ENCODE measurements at places on chromosomes 4 and X.

- DNase-seq, result no peak
Measured at GRCh38 chrX:24870143-24870542, 145.6 kb downstream of the ARX start.

DNA sequence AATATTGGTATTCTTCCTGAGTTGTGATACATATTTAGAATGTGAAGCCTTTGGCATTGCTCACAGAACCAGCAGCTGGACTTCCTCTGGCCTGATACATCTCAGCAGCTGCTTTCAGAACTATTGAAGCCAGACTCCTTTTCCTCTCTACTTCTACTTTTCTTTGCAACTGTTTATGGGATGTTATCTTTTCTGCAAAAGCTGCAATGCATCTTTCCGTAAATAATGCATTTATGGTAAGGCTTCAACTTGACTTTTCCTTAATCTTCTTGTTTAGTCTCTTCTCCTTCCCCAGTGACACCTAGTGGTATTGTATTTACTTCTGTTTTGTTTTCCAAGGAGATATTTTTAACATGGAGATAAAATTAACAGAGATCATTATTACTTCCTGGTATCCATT lies 1548.7 kb downstream of the PCDH7 start:
- no peak for DNase-seq

GRCh38 chrX:150337536-150337935 lies 25.6 kb upstream of the MAMLD1 start:
- DNase-seq, result no peak

DNA sequence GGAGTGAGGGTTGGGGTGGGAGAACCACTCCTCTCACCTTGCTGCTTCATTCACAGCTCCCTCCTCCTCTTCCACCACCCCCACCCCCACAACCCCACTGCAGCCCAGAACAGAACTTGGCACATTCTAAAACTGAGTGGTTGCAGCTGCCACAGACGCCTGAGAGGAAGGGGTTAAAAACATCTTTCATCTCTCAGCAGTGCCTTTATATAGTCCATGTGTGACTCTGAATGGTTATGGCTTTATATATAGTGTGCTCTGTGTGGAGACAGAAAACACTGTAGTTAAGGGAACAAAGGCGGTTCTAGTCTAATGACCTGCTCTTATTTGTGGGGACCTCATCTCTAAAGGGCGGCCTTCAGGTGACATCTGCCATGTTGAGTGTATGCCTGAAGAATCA lies 144.8 kb downstream of the BCOR start:
- no peak for DNase-seq

DNA sequence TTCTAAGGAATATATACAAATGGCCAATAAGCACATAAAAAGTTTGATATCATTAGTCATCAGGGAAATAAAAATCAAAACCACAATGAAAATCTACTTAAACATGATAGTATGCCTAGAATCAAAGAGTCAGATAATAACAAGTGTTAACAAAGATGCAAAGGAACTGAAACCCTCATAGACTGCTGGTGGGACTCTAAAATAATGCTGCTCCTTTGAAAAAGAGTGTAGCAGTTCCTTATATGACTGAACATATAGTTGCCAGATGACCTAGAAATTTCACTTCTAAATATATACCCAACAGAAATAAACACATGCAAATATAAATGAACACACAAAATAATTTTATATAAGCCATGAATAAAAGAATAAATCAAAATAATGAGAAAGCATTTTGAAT lies 205.1 kb upstream of the CTSO start:
- no peak for DNase-seq

DNA sequence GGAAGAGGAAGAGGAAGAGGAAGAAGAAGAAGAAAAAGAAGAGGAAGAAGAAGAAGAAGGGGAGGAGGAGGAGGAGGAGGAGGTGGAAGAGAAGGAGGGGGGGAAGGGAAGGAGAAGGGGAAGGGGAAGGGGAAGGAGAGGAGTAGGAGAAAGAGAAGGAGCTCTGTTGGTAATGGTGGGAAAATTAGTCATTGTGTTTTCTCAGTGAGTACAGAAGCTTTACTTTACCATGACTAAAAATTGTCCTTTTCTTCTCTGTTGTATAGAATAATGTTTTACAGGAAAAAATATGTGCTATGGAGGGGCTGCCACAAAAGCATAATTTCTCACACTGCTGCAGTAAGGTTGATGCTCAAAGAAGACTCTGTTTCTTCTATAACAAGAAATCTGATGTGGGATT lies 4.1 kb downstream of the AFM start:
- DNase-seq, result no peak

DNA sequence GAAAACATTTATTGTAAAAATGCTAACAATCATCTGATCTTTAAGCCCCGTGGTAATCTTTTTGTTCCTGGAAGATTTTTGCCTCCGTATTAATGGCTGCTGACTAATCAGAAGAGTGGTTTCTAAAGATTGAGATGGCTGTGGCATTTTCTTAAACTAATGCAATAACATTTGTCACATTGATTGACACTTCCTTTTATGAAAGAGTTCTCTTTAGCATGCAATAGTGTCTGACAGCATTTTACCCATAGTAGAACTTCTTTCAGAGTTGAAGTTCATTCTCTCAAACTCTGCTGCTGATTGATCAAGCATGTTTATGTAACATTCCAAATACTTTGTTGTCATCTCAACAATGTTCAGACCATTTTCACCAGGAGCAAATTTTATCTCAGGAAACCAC lies 26.8 kb upstream of the UGT2B4 start:
- no peak for DNase-seq

DNA sequence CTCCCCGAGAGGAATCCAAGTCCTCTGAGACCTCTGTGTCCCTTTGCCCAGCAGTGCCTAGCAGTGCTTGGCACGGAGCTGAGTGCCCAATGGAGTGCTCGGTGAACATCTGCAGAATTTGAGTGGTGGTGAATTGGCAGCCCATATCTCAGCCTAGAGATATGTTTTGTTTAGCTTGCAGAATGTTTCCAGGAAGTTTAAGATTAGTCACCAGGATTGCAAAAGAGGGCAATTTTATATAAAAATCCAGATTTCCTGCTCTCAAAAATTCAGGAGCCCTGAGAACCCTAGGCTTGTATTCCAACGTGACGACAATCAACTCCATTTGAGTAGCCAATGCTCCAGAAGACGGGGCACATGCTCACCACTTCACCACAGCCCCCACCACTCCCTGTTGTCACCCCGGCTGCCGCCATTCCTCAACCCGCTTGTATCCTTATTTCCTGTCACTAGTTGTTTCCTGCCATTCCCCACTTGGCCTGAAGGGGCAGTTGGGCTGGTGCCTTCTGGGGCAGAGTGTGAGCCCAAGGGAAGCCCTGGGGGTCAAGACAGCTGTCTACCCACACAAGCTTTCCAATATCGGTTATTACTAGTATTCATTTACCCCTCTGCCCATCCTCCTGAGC lies 116.9 kb downstream of the EFNB1 start:
- no peak for DNase-seq

DNA sequence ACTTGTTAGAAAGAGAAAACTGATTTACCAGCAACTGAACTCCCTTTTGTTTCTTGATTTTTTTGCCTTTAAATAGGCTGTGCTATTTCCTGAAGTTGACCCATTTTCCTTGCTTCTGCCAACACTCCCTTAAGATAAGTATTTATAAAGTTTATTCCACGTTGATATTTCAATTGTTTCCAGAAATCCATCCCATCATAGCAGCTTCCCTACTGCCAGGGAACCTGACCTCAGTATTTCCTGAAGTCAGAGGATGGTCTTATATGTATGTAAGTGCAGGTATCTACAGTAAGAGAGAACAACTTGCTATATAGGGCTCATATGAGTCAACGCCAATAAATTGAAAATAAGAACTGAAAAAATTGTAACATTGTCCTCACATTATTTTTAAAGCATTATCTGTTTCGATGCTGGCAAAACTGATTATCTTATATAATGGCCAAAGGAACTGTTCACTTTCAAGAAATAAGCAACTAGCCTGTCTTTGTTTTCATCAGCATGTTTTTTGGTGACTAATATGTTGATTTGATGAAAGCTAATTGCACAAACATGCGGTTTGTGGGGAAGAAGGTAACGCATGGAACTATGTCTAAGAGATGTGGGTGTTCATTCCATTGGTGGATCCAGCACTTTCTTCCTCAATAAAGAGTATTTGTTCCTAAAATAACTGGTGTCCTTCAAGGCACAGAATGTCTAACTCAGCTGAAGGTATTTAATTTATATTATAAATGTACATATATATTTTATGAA lies 4.7 kb downstream of the LIMCH1 start:
- no peak for DNase-seq

GRCh38 chr4:7823416-7823824 lies 116.2 kb downstream of the AFAP1 start:
- DNase-seq, result no peak

DNA sequence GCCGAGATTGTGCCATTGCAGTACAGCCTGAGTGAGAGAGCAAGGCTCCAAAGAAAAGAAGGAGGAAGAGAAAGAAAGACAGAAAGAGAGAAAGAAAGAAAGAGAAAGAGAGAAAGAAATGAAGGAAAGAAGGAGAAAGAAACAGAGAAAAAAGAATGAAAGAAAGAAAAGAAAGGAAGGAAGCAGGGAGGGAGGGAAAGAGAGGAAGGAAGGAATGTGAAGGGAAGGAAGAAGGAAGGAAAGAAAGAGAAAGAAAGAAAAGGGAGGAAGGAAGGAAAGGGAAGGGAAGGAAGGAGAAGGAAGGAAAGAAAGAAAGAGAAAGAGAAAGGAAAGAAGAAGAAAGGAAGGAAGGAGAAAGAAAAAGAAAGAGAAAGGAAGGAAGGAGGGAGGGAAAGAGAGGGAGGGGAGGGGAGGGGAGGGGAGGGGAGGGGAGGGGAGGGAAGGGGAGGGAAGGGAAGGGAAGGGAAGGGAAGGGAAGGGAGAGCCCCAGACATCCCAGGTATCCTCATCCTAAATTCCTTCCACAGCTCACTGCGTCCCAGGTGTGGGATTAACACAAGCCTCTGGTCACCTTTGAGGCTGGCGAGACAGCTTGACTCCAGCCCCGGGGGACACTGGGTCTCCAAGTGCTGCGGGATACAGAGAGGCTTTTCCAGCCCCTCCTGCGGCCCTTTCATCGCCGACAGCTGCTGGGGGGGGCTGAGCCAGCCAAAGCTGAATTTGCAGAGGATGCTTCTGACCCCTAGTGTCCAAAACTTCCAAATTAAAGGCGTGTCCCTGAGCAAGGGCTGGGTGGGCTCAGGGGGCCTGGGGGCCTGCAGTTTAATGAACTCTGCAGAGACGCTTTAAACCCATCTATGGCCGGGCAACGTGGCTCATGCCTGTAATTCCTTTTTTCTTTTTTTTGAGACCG lies 24.2 kb upstream of the CSF2RA start:
- DNase-seq, result no peak

DNA sequence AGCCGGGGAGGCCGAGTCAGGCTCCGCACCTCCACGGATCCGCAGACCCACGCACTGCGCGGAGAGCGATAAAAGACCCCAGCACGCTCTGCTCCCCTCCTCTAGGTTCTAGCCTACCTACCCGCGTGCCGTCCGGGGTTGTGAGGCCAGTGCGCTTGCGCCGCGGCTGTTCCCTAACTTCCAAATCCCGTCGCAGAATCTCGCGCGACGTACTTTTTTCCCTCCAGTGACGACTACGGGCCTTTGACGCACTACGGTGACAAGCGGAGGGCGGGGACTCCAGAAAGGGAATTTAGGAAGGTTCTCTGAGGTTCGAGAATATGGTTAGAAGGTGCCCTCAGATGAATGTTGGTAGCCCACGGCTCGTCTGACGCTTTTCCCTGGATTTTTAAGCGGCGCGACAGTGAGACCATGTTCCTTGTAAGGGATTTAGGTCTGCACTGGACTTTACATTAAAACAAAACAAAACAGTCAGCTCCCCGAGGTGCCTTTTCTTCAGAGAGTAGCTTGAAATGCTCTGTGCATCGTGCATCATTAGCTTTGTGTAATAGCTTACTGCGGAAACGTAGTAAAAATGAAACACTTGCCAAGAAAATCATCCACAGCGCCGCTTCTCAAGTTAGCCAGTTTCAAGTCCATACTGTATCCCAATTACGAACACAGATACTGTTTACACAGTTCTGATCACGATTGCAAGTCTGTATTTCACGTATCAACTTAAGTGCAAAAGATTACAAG lies at the start of gene NKRF:
Gene NKRF, minus strand, starts transcription at position 145 of the 738 bp plus-strand sequence.
- DNase-seq, result peak; percentile 60

GRCh38 chr4:71074452-71075299 lies 81.2 kb downstream of the DCK start:
- DNase-seq, result no peak

GRCh38 chrX:131226591-131226990 lies 62.5 kb downstream of the IGSF1 start:
- DNase-seq, result no peak

DNA sequence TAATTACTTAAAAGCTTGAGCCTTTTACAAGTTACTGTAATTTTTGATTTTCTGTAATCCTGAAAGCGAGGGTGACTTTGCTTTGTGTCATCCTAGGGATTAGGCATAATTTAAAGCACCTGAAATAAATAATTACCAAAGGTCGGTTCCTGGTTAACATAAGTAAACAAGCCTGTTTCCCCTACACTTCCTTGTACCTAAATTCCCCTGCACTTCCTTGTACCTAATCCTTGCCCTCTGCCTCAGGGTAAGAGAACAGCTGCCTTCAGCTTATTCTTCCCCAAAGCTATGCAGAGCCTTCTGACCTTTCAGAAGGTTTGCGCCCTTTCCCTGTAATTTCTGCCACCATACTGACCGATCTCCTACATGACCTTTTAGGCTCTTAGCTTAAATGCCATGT lies 166.1 kb upstream of the PDE5A start:
- no peak for DNase-seq

Measured in thoracic aorta (tissue), 2 donors.